ENCODE measurements at places on chromosomes 12 and 14.

DNA sequence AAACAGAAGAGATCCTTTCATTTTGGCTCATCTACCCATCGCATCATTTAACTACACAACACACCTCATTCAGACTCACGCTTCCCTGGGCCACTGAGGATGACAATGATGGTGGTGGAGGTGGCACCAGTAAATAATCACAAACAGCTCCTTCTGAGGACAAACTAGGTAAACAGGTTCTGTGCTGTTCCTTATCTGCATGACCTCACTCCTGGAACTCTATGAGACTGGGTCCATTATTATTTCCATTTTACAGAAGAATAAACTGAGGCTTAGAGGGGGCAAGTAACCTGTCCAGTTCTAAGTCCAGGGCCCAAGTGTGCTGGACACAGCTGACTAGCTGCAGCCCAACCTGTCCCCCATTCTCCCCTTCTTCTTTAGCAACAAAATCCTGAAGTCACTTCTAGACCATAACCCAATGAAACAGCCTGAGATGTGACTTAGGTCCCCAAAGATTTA, 50.4 kb downstream of the ITPK1 start:
- no peak for DNase-seq

DNA sequence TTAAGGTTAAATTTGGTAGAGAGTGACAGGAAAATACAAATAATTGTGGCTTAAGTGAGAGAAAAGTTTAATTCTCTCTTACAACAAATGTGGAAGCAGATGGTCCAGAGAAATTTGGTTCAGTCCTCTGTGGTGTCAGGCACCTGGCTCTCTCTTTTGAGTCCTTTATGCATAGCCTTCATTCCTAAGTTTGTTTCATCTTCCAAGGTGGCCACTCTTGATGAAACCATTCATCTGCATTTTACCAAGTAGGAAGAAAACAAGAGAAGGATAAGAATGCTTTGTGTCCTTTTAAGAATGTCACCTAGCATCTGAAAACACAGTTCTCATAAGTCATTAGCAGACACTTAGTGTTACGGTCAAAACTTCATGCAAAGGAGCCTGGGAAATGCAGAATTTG, 442.5 kb downstream of the CCER1 start:
- no peak for DNase-seq

DNA sequence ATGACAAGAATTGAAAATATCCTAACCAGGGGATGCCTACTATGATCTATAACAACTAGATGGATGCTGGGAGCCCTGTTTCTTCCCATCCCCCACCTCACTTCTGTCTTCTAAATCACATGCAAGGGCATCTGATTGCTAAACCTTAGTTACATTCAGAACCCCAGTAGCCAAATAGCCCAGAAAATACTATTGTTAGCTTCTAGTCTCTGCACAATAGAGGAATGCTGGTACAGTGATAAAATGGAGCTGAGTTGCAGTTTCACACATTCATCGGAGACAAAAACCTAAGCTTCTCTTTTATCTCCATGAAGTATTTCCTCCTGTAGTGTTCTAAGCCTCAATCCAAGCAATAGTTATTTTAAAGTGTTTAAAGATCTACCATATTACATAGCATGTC, 942.9 kb downstream of the RPS29 start:
- DNase-seq, result no peak

DNA sequence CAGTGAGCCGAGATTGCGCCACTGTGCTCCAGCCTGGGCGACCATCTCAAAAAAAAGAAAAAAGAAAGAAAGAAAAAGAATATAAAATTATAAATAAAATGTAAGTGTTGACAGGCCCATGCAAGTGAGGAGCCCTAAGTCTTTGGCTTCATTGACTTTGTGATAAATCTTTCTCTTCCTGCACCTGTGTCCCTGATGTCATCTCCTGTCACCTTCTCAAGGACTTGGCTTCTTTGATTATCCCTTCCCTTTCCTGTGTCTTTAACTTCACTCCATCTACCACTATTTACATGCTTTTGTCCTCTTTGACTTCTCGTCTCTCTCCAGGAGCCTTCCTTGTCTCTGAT, 33.6 kb upstream of the WNK1 start:
- no peak for DNase-seq

GRCh38 chr12:3161861-3162260, 84.7 kb downstream of the TSPAN9 start:
- no peak for DNase-seq

DNA sequence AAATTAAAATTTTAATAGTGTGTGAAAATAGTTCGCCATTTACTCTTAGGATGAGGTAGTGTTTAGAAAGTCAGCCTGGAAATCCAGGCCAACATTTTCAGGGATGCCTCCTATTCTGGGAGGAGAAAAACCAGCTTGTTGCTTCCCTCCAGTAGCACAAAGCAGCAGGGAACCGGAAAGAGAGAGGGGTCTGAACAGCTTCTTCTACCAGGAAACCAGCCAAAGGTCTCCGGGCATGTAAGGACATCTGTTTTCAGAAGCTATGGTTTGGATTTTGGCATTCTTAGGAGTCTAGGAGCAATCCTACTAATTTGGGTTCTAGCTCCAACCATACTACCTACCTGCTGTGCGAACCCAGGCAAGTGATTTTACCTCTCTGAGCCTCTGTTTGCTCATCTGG, 85.3 kb downstream of the DPF3 start:
- DNase-seq, result no peak

GRCh38 chr14:38838049-38838978, 264.7 kb downstream of the SEC23A start:
- DNase-seq, result no peak

DNA sequence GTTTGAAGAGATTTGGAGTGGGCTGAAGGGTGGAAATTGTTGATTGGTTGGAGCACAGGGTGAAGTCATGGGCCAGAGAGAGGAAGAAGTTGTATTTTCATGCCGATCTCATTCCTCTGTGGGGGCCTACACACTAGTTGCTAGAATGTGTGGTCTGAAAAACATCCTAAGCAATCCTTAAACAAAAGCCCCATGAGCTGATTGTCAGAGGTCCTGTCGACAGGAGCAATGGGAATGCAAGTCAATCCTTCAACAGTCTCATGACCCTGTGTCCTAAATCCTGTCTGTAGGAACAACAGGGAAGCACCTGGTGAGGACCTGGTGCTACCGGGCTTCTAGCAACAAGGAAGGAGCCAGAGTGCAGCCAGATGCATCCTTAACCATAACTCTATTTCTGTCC, 324.0 kb upstream of the TMEM132C start:
- DNase-seq, result no peak

DNA sequence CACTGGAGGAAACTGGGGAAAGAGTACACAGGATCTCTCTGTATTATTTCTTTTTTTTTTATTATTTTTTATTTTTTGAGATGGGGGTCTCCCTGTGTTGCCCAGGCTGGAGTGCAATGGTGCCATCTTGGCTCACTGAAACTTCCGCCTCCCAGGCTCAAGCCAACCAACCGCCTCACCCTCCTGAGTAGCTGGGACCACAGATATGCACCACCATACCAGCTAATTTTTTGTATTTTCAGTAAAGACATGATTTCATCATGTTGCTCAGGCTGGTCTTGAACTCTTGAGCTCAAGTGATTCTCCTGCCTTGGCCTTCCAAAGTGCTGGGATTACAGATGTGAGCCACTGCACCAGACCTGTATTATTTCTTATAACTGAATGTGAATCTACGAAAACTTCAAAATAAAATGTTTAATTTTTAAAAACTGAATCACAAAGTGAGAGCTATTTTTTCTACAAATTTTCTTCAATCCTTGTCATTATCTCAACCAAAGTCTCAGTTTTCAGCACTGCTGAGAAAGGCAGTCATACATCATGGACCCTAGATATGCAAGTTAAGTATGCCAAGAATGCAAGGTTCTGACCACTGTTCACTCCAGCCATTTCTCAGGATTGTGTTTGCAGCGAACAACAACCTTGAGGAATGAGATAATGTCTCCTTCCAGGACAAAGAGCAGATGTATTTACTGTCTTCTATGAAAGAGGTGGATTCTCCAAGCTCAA, 2.4 kb downstream of the EAPP start:
- no peak for DNase-seq

DNA sequence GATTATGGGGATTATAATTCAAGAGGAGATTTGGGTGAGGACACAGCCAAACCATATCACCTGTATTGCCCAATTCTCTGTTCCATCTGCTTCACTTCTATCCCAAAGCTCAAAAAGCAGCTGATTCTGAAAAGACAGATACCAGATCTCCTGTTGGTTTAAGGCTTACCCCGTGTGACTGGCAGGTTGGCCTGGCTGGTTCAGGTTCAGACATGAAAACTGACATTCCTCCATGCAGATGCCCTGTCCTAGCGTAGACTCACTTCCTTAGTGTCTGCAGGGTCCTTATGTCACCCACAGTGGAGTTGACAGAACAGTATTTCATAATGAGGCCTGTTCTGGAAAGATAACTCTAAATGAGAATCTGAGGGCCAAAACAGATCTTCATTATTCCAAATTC, 61.1 kb upstream of the FLRT2 start:
- no peak for DNase-seq

GRCh38 chr14:98926146-98926545, 345.9 kb downstream of the BCL11B start:
- DNase-seq, result no peak

DNA sequence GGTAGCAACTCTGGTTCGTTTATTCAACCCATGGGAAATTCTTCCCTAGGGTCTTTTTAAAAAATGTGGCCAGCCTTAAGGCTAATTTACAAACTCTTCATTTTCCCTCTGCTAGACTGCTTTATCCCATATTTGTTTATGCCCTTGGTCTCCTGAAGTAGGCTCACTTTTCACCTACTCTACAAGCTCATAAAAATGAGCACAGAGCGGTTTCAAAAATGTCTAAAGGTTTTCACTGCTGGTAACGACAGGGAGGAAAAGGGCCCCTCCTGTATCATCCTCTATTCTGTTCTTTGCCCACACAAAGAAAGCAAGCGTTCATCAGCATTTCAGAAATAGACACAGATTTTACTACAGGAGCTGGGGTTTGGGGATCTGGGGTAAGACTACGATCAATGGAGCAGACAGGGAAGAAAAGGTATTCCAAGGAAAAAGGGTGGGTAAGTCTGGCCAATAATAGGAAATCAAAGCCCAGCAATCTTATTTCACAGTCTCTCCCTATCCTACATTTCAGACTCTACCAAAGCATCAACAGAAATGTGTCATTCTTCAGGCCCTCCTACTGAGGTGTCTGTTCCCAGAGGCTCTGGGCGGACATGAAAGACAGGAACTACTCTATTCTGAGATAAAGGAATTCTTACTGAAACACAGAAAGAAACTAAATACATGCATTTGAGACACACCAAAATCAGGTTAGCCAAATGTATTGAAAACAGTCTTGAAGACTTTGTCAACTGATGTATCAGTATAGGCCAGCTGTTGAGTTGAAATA, 86.4 kb downstream of the SPPL3 start:
- DNase-seq, result no peak

DNA sequence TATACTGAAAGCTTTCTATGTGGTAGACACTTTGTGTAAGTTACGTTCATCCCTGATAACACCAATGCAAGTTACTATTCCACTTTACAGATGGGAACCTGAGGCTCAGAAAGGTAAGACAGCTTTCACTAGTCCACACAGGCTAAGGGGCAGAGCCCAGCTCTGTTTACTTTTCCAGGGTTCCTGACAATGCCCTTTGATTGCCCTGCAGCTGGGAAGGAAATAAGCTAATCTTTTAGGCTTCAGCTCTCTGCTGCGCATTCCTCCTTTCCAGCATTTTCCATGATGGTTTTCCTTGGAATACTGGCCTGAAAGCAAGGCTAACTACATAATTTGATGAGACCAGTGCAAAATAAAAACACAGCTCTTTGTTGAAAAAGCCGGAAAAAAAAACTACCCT, 185.7 kb upstream of the BTG1 start:
- no peak for DNase-seq

DNA sequence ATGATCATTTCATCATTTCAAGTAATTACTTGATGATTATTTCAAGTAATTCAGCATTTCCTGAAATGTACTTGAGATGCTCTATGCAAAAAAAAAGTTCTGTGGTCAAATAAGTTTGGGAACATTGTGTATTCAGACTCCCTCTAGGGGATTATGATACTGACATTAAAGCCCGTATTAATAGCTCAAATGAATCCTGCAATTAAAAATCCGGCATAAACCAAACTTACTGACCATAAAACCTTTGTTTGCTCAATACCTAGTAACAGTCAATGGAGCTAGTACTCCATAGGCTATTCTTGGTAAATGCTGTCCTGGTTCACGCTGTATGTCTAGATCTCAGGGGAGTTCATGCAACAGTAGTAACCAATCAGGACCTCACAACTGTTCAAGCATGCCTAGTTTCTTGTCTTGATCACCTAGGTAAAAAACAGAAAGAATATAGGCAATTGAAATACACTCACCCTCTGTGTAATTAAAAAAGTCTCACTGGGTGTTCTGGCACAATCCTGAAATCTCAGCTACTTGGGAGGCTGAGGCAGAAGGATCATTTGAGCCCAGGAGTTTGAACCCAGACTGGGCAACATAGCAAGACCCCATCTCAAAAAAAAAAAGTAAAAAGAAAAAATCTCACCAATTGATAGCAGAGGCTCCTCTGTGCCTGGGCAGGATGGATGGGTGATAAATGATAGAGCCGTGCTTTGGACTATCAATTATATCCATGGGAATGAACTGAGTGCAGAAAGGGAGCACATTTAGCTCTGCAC, 14.1 kb downstream of the ALDH1L2 start:
- no peak for DNase-seq

- DNase-seq, result no peak
Measured at GRCh38 chr12:89863968-89864367, 155.3 kb upstream of the ATP2B1 start.

DNA sequence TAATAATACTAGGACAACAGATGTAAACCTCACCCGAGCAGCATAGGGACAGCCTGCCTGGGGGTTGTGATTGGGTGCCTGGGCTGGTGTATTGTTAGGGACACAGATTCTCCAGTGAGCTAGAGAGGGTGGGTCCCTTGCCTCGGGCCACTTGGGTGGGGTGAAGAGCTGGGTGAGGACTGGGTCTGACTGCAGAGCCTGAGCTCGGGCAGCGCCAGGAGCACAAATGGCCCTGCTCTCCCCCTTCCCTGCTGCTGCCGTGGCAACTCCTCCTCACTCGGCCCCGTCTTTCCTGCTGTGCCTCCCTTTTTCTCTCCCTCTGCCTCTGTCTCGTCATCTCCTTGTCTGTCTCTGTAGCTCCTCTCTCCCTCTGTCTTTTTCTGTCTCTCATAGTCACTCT, 115.4 kb downstream of the GLT1D1 start:
- DNase-seq, result no peak

DNA sequence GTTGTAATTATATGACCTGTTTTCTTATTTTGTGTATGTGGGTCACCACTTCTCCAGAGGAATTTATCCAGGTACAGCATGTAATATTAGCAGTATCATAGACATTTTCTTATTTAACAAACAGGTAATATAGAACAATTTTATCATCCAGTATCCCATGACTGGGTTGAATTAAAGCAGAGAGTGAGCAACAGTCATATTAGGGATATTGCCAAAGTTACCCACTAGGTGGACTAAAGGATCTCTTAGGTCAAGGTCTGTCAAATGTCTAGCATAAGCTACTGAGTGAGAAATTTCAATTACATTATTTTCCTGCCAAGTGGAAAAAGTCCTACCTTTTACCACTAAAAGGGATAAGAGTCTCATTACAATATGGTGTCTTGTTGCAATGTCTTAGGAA, 62.1 kb upstream of the TRIM9 start:
- no peak for DNase-seq

GRCh38 chr12:99157946-99158345, 489.6 kb upstream of the GARIN6 start:
- no peak for DNase-seq

GRCh38 chr14:95442633-95443021, 73.8 kb downstream of the SYNE3 start:
- peak; percentile 59 for DNase-seq

- no peak for DNase-seq
Measured at GRCh38 chr12:132710043-132710404, 618 bp upstream of the PGAM5 start.

All from AG09319 (cell line).